ENCODE measurements at places on chromosomes 4 and X. TPM values are rescaled to one million over a fixed set of nuclear protein-coding genes. Genes with fewer than 3 reads are reported as not detected.

GRCh38 chr4:142574306-142574705 lies 271.8 kb downstream of the INPP4B start:
- H3K4me3 ChIP-seq: no peak overlapping the region
- DNase-seq: no peak
- no peaks in the 10 kb centered on the region for H3K27me3 ChIP-seq
- no peak overlapping the region for H3K27ac ChIP-seq
- H3K4me1 ChIP-seq: peaks cover under 1% of the 10 kb centered on the region

GRCh38 chrX:40734971-40735324 lies 394 bp downstream of the MED14 start:
- DNase-seq: no peak
- H3K27me3 ChIP-seq: no peaks in the 10 kb centered on the region
- H3K36me3 ChIP-seq: no peaks in the 10 kb centered on the region

- H3K27ac ChIP-seq: no peak overlapping the region
- H3K36me3 ChIP-seq: no peaks in the 10 kb centered on the region
- no peak for DNase-seq
- H3K4me1 ChIP-seq: peaks cover 11% of the 10 kb centered on the region
- H3K4me3 ChIP-seq: no peak overlapping the region
These were observed 3.1 kb downstream of the PHEX start for GRCh38 chrX:22035236-22035635.

DNA sequence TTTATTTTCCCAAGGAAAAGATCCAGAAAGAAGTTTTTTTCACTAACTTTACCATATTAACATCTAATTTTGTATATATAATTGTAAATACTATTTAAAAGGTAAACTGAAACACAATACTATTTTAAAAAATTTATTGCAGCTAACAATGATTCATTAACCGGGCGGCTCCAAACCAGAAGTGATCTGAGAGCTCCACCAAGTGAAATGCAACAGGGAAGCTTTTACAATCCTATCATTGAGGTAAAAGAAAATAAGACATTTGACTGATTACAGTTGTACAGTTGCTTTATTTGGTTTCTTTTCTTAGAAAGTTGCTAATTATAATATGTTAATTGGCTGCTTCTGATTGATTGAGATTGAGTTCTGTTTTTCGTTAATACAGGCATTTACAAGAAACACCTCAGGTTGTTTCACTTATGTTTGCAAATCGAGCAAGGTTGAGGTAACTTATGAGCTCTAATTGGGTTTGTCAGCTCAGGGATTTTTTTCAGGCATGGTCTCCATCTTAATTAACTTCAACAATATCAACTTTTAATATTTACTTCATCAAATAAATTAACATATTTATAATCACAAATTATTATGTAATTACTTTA lies 220.2 kb upstream of the UGT8 start:
- no peak overlapping the region for H3K27ac ChIP-seq
- no peaks in the 10 kb centered on the region for H3K4me1 ChIP-seq
- no peak overlapping the region for H3K4me3 ChIP-seq
- no peak for DNase-seq
- no peaks in the 10 kb centered on the region for H3K27me3 ChIP-seq

CUL4B gene
- 52.3 TPM for total RNA-seq

Measured in mesothelial cell of epicardium (in vitro differentiated cells).